ENCODE measurements at places on chromosomes 2 and 18. TPM values are rescaled to one million over a fixed set of nuclear protein-coding genes. Genes with fewer than 3 reads are reported as not detected.
A peak's percentile ranks its signal among the peaks of the same experiment; 100 is the strongest.

- no peak for DNase-seq
Measured at GRCh38 chr2:121148481-121148880, 136.5 kb downstream of the TFCP2L1 start.

- no peak for DNase-seq
Measured at GRCh38 chr18:32213693-32214092, 23.9 kb downstream of the MEP1B start.

- peak; percentile 26 for DNase-seq
Measured at GRCh38 chr2:101736861-101737291, 39.4 kb downstream of the MAP4K4 start.

The CXCR4 gene
- total RNA-seq, result 10.0 TPM

- no peak for DNase-seq
Measured at GRCh38 chr2:167318581-167318980, 430.3 kb downstream of the XIRP2 start.

GRCh38 chr2:129479892-129480291, 499.6 kb upstream of the RAB6C start:
- no peak for DNase-seq

DNA sequence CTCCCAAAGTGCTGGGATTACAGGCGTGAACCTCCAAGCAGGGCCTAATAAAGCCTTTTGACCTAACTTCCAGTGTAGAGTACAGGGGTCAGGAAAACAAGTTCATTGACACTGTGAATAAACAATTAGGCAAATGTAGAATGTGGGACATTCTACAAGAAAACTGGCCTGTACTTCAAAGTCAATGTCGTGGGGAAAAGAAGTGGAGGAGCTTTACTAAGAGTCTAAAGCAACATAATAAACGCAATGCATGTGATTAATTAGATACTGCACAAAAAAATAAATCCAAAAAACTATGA, 3.6 kb upstream of the RRM2 start:
- no peak for DNase-seq

GRCh38 chr2:175019566-175020327, 14.6 kb upstream of the CHN1 start:
- DNase-seq, result no peak

- DNase-seq, result no peak
Measured at GRCh38 chr2:10901160-10901939, 10.4 kb upstream of the KCNF1 start.

DNA sequence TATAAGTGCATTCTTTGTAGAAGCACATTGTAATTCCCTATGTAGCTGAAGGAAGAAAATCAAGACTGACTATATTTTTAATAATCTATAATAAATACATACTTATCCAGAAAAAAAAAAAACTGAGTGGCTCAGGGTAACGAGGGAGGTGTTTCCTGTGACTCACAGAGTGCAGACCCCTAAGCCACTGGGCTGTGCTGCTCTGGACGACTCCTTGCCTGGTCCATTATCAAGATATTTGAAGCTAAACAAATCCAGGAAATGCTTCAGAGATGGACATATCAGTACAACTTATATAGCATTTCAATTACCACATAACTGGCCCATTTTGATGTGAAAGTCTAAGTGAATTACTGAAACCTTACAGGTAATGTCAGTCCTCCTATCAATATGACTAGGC, 80.6 kb downstream of the PIGN start:
- DNase-seq, result no peak

DNA sequence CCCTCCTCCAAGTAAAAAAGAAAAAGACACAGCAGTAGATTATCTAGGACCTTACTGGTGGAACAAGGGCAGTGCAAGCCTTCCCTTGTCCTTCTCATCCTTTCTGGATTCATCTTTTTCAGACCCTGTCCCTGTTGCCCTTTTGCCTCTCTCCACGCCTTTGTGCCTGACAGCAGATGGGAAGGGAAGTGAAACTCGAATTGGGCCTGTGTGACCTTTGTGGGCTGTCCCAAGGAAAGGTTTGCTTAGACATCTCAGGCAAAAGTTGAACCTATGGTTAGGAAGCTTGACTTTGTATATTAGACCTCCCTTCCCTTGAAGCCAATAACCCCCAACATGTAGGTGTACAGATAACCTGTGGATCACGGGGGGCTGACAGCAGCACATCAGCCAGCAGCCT, 185.3 kb downstream of the PRKCE start:
- no peak for DNase-seq

The SLC4A3 gene
- total RNA-seq, result 0.34 TPM

DNA sequence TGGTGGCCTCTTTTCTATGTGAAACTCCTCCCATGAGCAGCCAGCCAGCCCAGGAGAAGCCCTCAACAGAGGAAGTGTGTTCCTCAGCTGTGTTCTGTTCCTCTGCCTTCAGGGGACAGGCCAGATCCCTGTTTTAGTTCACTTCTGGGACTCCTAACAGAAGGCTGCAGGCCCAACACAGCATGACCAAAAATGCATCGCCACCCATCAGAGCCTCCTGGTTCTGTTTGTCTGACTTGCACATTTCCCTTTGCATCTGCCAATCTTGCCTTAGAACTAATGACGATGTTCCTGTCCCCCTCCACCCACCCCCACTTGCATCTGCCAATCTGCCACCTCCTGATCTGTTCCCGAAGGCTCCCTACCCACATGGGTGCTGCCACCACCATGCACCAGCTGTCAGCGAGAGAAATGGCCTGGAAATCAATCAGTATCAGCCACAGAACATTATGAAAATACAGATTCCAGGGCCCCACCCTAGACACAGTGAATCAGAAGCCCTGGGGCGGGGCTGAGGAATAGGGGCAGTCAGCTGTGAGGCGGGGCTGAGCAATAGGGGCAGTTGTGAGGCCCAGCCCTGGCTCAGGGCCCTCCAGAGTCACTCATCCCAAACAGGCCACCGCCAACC, 51.0 kb downstream of the FAM168B start:
- peak; percentile 83 for DNase-seq

Data from lower leg skin (tissue), 4 donors.